ENCODE measurements at places on chromosomes 12 and 14.

DNA sequence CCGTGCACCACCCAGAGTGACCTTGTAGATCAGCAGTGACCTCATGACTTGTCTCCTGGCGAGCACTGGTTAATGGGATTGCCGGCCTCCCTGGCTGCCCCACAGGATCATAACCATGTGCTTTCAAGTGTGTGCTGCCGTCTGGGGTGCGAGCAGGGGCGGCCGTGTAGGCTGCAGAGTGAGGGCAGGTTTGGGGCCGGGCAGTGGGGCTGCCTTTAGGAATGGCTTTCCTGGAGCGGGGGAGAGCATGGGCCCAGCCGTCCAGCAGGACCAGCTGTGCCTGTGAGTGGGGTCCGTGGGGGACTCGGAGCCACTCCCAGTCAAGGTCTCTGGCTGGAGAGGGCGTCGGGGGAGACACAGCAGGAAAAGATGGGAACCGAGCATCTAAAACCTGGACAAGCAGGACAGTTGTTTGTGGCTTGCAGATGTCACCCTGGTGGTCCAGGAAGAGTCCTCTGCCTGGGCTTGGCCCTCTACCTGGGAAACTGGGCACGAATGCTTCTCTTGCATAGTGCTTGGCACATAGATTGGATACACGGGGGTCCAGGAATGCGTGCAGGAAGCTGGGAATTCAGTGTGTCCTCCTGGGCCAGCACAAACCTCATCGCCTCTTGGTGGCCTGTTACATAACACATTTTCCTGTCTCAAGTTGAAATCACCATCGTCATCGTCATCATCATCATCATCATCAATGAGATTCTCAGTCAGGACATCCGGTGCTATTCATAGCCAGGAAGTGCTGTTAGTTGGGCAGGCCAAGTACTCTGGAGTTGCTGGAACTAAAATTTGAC, 96.0 kb downstream of the ADGRD1 start:
- no peak for DNase-seq

DNA sequence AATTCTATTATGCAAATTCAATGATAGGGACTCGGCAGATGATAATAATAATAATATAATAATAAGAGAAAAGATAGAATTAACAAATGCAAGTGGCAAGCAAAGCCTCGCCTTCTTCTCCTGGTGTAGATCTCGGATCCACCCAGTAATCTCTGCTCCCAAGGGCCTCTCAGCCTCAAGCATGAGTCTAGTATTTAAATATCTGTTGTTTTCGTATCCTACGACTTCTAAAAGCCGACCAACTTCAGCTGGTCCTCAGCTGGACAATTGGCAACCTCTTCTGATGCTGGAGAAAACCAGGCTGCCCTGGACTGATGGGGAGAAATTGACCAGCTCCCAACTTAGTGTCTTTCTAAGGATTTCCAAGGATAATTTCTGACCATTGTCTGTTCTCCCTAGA, 14.0 kb upstream of the MAP1LC3B2 start:
- no peak for DNase-seq

GRCh38 chr14:60508707-60509437, at the start of gene SIX6:
Gene SIX6 (plus strand): TSS chr14:60509146. CDS start chr14:60509399, 253 bp downstream.
- DNase-seq = no peak

DNA sequence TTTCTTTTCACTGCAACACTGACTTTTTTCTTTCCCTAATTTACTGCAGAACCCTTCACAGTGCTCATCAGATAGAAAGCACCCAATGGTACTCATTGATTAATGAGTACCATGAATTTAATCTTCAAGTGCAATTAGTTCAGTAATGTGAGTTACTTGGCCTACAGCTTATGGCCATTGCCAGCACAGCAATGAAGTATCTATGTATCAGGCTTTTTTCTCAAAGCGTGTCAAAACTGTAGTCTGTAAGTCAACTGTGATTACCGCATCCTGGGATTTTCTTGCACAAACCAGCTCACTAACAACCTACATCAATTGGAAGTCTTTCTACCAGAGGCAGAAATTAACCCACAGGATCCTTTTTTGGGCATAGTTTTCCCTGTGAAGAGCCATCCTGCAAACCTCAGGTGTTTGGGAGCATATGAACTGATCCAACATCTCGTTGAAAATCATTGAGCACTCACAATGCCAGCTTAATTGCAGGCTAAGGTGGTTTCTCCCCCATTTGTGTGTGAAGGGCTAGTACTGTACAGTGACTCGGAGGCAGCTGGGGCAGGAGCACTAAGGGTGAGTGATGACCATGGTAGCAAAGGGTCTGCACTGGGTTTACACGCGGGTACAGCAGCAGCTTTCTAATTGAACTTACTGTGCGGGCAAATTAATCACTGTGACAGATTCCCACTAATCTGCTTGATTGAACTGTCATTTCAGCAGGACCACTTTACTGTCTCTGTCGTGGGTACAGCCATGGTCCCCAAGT, 619.3 kb downstream of the SNAPC1 start:
- no peak for DNase-seq

DNA sequence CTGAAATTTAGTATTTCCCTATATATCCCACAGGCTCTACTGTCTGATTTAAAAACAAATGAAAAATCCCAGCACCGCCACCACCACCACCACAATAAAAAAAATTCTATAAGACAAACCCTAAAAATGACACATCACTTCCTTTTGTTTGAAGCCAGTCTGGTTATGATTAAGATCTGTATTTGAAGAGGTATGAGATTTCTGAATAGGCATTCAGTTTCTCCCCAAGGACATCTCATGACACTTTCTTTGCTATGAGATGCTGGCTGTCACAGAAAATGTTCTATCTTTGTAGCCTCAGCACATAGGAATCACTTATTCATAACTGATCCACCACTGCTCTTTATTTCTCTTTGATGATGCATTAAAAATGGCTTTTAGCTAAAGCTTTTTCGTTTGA, 1071.0 kb downstream of the SLC6A15 start:
- no peak for DNase-seq

DNA sequence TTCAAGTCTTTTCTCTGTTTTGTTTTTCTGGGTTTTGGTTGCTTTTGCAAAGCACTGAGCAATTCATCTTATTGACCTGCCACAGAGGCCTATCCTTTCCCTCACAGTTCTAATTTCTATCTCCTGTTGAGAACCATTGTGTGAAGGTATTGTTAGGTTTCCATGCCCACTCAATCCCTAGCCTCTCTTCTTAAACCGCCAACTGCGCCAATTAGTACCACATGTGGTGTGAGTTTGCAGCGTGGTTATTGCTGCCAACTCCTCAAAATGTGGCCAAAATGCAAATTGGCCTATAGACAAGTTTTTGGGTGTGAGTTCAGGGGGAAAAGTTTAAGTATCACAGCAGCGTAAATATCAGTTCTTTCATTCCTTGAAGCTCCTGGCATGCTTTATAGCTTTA, 232.6 kb downstream of the FLRT2 start:
- peak; percentile 88 for DNase-seq

GRCh38 chr12:14654842-14655241, 41.6 kb downstream of the GUCY2C start:
- no peak for DNase-seq

DNA sequence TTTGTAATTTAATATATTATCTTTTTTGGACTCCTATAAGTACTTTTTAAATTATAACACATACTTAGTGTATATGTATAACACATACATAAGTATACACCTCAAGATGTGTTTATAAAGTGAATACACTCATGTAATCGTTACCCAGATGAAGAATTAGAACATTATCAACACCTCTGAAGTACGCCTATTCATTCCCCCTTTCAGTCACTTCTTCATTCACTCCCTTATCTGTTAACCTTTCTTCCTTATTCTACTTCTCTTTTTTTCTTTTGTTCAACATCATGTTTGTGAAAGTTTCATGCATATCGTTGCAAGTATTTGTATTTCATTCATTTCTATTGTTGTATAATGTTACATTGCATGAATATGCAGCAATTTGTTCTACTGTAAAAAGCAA, 98.5 kb downstream of the ARID2 start:
- no peak for DNase-seq

- DNase-seq = no peak
Observed at GRCh38 chr14:28703482-28703881, 63.1 kb upstream of the FOXG1 start.

DNA sequence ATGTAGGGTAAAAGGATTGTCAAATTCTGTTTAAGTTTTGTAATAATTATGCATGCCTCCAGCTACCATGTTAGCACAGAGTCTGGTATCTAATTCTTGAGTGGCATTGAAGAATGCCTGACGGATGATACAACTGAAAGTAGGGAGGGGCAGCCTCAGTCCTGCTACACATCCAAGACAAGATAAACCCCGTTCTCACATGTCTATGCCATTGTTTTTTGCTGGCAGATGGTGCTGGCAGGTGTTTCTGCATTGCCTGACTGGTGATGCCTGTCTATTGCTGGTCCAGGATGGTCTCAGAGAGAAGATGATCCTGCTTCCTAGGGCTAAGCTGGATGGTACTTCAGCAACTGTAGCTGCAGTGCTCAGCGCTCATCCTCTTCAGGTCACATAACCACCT, 245.8 kb upstream of the NAV3 start:
- DNase-seq = no peak

GRCh38 chr12:63036216-63036973, 101.4 kb upstream of the PPM1H start:
- DNase-seq = no peak

GRCh38 chr12:30519535-30519934, 176.1 kb downstream of the IPO8 start:
- DNase-seq = no peak

DNA sequence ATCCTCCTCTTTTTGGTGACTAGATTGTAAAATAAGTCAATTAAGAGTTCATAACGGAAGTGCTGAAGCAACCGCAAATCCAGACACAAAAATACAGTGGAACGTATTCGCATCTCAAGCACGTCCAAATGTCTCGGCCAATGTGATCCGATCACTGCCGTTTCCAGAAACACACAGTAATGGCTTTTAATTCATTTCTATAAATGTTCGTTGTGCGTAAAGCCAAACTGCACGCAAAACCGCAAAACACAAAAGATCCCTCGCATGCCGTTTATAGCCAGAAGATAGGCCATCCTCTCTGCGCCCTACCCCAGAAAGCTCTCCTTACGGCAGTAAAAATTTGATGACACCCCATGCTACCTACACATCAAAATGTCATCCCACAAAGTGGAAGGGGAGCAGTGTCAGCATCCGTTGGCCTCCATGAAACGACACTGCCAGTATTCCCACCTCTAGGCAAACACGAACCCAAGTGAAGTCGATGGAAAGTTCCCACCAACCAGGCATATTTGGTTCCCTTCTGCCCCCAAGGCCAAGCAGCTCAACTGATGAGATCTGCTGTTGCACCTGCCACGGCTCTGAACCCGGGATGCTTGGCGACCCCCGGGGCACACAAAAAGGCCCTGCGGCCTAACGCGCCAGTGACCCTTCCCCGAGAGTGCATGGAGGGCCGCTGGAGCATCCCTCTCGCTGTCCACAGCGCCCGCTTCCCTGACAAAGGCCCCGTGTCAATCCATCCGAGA, 1.4 kb downstream of the HECTD4 start:
- DNase-seq = no peak

DNA sequence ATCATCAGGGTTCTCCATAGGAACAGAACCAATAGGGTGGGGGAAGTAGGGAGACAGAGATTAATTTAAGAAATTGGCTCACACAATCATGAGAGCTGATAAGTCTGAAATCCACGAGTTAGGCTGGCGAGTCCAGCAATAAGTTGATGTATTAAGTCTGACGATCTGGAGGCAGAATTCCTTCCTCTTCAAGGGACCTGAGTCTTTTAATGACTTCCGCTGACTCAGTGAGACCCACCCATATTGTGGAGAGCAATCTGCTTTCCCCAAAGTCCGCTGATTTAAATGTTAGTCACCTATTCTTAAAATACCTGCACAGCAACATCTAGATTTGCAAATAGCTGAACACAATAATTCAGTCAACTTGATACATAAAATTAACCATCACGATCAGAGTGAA, 97.8 kb downstream of the SPTSSA start:
- no peak for DNase-seq

DNA sequence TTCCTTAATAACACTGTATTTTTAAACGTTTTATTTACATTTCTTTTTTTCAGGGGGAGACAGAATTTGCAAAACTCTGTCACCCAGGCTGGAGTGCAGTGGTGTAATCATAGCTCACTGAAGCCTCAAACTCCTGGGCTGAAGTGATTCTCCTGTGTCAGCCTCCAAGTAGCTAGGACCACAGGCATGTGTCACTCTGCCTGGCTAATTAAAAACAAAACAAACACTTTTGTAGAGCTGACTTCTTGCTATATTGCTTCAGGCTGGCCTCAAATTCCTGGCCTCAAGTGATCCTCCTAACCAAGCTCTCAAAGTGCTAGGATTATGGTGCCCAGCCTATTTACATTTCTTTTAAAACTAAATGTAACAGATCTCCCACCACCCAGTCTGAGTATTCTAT, 12.7 kb downstream of the CPSF6 start:
- DNase-seq = no peak

GRCh38 chr14:65336191-65336591, 76.3 kb upstream of the FUT8 start:
- DNase-seq = no peak

DNA sequence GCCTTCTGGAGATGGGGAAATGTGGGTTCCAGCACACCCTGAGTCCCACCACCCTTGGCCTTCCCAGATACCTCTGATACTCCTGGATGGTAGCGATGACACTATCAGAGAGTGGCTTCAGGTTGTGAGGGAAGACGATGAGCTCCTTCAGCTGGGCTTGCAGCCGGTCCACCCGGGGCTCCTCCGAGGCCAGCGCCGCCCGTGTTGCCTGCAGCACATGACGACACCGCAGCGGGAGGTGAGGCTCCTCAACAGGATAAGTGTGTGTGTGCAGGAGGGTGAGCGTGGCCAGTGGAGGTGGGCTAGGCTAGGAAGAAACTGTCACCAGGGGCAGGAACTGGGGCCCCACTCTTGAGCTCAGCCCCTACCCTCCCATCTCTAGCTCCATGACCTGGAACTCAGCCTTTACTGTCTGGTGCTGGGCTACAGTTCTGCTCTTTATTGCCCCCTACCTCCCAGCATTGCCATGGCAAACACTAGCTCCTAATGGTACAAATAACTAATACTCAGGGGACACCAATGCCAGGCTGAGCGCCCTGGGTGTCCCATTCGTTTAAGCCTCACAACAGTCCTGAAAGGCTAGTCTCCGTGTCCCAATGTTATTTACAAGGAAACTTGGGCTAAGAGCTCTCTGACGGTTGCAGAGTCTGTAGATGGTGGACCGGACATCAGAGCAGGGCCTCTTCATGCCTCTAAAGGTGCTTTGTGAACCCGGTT, 64.1 kb downstream of the SYNE3 start:
- DNase-seq = no peak

DNA sequence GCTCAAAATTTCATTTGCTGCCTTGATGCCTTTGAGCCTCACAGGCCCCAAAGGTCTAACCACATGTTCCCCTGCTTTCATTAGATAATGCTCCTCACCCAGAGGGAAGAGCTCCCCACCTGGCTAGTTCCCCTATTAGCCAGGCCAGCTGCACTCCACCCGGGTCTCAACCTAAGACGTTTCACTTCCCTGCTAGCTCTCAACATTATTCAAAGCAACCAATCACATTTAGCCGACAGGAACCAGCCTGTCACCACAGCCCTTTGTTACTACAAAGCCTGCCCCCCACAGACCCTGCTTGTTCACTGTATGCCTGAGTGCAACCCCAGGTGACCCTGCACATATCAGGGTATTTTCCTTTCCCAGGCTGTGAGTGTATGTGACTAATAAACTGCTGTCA, 78.6 kb downstream of the SLC15A5 start:
- no peak for DNase-seq

GRCh38 chr14:91336093-91336450, 81.5 kb downstream of the CCDC88C start:
- DNase-seq = no peak
